ENCODE measurements at places on chromosomes 11 and 22.

- DNase-seq = peak; percentile 49
Measured at GRCh38 chr11:128379587-128380580, 207.5 kb downstream of the ETS1 start.

- DNase-seq = no peak
Measured at GRCh38 chr11:66626382-66626781, 10.0 kb downstream of the RBM14 start.

GRCh38 chr22:49825944-49826602 lies 1.6 kb downstream of the BRD1 start:
- peak; percentile 76 for DNase-seq

GRCh38 chr11:3217818-3218482 lies 663 bp downstream of the MRGPRG start:
- no peak for DNase-seq

DNA sequence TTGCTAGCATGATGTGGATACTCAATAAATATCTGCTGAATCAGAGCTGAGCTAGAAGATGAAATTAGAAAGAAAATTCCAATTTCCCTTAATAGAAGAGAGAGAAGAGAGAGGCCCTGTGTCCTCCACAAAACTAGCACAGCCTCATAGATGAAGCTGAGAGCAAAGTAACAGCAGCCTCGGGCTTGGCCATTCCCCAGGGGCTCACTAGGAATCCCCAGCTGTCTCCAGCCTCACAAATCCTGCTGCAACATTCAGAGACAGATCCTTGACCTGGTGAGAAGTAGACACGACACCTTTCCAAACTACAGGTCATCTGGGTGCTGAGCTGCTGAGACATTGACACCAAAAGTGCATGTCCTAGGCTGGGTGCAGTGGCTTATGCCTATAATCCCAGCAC lies 26.1 kb upstream of the IRAG1 start:
- no peak for DNase-seq

DNA sequence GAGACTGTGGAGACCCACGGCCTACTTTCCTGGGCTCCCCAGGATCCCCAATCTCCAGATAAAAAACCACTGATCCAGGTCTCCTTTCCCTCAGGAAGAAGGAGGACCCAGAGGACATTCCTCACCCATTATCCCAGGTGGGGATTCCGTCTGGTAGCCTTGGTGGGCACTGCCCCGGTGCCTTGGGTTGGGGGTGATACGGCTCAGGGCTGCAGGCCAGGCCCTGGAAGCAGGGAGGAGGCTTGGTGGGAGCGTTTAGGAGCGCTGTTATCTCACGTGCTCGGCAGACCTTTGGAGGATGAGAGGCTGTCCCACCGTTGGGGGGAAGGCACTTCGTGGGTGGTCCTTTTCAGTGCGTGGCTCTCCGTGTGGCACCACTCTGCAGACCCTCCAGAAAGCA lies 926.3 kb downstream of the BRD1 start:
- no peak for DNase-seq

- no peak for DNase-seq
Measured at GRCh38 chr11:73159297-73159696, 17.2 kb upstream of the FCHSD2 start.

DNA sequence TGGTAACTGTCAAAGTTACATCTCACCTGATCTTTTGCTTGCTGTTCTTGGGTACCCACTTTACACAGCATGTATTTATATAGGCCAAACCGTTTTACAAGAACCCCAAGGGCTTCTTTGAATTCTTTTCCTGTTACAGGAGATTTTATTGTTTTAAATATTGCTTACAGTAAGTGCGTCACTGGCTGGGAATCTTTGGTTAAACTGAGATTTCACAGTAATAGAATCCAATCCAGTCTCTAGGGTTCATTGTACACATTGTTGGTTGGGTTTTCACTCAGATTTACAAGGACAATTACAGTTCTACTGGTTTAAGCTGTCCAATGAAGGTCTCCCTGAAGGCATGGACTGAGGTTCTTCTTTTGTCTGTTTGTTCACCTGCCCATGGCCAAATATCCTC lies 171.7 kb downstream of the INSC start:
- no peak for DNase-seq

- no peak for DNase-seq
Measured at GRCh38 chr11:32444186-32444585, 8.8 kb upstream of the WT1 start.

- DNase-seq = peak; percentile 98
Measured at GRCh38 chr11:10808553-10809372, at the start of gene EIF4G2. Gene EIF4G2, minus strand, starts transcription at chr11:10808926.

DNA sequence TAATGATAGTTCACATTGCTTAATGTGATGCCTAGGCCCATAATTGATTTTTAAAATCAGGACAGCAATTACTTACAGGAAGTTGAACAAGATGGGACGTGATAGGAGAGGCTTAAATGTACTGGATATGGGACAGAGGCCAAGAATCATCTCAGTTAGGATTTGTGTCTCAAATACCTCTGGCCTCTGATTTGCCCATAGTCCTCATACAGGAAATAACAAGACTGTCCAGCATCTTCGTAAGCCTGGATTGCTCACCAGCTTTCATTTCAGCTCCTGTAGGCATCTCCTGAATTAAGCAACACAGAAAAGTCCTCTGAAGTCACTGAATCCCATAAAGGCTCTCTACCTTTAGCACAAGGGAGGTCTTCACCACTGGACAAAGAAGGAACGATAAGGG lies at the start of gene MRGPRX3:
TSS of gene MRGPRX3 (plus strand) at position 231 of the 400 bp plus-strand sequence. CDS start 4,632 bp downstream, outside the sequence.
- no peak for DNase-seq

DNA sequence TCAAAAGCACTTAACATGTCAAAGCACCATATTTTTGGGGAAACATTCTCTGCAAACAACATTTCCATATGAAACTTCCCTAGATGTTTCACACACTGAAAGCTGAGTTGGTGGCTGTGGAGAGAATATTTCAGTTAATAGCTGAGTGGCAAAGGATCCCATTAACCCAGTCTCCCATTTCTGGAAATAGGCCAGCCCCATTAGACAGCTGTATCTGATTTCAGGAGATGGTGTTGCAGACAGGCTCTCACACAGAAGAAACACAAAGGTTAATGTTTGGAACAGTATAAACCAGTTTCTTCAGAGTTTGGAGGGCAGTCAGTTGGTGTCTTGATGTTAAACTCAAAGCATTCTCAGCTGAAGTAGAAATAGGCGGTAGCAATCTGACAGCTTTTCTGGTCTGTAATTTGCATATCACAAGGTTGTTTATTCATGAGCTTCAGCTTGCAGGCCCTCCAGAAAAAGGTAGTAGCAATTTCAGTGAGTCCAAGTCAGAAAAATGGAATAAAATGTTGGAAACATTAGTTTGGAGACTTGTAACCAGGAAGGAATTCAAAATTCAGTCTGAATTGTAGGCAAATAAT lies 15.5 kb upstream of the ZBTB44 start:
- DNase-seq = no peak

GRCh38 chr11:60910711-60911380 lies 3.1 kb upstream of the TMEM109 start:
- DNase-seq = no peak

DNA sequence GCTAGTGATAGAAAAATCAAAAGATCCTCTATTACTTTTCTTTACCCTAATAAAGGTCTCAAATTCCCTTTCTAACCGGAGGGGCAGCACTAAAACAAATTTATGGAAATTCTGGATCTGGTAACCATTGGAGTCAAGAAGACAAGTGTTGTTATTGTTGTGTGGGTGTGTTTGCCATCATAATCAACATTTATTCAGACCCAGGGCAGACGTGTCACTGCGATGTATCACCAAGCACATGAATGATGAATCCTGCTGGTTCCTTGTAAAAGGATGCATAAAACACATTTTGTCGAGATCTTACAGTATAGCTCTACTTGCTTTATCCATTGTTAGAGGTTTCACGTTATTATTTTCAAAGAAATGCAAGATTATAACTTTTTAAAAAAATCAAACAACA lies 12.1 kb upstream of the FJX1 start:
- no peak for DNase-seq

- DNase-seq = no peak
Measured at GRCh38 chr11:121755906-121756305, 303.1 kb upstream of the SORL1-AS1 start.

GRCh38 chr11:13883042-13883441 lies 79.5 kb upstream of the SPON1 start:
- peak; percentile 15 for DNase-seq

GRCh38 chr11:4178813-4179662 lies 84.4 kb downstream of the RRM1 start:
- DNase-seq = no peak

Data from stimulated activated CD4-positive, alpha-beta T cell treated with anti-CD3 and anti-CD28 coated beads, Interleukin-15, amount 100 ng/mL, for 24 hours (primary cell).